ENCODE measurements at places on chromosomes 2 and 18.

DNA sequence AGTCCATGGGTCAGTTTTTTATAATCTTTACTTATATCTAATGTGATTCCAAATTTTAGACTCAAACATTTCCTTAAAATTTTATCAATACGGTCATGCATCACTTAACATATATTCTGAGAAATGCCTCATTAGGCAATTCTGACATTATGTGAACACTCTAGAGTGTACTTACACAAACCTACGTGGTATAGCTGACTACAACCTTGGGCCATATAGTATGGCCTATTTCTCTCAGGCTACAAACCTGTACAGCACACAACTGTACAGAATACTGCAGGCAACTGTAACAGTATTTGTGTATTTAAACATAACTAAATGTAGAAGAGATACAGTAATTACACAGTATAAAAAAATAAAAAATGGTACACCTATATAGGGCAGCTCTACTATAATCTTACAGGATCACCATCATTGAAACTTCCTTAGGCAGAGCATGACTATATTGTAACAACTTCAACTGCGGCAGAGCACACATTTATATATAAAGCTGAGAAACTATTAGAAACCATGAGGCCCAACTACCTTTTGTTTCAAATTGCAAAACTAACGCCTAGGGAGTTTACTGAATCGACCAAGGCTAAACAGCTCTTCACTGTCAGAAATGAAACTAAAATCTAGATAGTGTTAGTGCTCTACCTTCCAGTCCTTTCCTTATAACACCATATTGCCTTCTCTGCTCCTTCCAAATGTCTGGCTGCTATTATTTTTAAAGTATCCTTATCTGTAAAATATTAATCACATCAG lies 6.9 kb downstream of the YES1 start:
- DNase-seq = no peak

- DNase-seq = peak; percentile 88
These were observed 140.5 kb downstream of the ST6GAL2 start for GRCh38 chr2:106745468-106745867.

DNA sequence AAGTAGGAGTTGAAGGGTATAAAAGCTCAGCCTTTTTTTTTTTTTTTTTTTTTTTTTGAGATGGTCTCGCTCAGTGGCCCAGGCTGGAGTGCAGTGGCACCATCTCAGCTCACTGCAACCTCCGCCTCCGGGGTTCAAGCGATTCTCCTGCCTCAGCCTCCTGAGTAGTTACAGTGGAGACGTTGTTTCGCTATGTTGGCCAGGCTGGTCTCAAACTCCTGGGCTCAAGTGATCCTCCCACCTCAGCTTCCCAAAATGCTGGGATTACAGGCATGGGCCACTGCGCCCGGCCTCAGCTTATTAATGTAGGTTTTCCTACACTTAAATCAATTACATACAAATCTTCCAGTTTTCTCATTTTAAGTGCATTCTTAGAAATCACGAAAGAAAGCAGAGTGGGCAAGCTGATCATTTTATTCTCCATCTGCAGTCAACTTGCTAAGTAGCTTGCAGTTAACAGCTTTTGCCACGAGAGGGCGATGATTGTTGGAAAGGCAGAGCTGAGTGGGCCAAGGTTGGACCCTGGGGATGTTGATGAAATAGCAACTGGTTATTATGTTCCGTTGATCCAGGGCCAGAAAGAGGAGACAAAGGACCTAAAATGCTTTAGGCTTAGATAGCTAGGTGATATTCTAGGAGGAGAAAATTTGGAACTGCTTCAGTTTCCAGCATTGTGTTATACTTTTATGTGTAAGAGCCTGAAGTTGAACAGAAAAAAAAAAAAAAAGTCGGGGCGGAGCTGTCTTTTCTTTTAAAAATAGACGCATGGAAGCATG lies 234.4 kb upstream of the EPAS1 start:
- peak; percentile 44 for DNase-seq

GRCh38 chr2:105950521-105951383 lies 206.0 kb downstream of the NCK2 start:
- DNase-seq = no peak

- DNase-seq = no peak
These were observed 15.8 kb upstream of the AAK1 start for GRCh38 chr2:69659349-69659748.

DNA sequence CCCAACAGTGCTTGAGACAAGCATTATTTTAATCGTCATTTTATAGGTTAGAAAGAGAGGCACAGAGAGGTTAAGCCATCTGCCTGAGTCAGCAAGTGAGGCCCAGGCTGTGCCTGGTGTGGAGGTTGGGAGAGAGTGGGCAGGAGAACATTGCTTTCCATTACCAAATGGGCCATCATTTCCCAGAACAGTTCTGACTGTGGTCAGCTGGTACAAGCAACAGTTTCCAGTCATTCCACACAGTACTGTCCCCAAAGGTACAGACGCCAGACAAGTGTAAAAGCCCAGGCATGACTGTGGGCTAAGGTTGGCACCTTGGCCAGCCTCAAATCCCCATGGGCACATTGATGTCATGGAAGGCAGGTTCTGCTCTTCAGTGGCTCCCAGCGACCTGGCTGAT lies 98.2 kb upstream of the LCLAT1 start:
- no peak for DNase-seq

GRCh38 chr2:141020346-141020745 lies 1110.5 kb downstream of the LRP1B start:
- no peak for DNase-seq

DNA sequence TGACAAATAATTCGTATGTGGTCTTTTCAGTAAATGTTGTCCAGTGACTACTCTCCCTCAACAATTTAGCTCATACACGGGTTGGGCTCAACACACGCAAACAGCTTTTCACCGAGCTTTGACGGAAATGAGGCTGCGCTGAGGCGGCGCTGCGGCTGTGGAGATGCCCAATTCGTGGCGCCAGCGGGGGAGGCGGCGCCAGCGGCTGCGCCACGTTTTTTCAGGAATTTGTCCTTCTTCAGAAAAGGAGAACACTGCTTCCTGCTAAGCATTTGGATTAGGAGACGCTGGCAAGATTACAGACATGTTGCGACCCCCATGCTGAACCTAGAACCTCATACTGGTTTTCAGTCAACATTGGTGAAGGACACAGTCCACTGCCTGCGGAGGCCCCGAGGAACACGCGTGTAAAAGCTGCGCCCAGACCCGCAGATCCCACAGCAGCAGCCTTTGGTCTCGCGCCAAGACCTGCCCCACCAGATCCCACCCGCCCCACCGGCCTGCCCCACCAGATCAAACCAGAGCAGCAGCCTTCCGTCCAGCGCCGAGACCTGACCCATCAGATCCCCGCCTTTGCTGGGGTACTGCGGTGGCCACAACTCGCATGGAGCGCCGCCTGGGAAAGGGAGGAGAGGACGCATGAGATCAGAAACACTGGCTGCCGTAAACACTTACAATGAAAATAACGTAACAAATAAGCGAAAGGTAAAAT lies 173.8 kb downstream of the TMEM18 start:
- no peak for DNase-seq

DNA sequence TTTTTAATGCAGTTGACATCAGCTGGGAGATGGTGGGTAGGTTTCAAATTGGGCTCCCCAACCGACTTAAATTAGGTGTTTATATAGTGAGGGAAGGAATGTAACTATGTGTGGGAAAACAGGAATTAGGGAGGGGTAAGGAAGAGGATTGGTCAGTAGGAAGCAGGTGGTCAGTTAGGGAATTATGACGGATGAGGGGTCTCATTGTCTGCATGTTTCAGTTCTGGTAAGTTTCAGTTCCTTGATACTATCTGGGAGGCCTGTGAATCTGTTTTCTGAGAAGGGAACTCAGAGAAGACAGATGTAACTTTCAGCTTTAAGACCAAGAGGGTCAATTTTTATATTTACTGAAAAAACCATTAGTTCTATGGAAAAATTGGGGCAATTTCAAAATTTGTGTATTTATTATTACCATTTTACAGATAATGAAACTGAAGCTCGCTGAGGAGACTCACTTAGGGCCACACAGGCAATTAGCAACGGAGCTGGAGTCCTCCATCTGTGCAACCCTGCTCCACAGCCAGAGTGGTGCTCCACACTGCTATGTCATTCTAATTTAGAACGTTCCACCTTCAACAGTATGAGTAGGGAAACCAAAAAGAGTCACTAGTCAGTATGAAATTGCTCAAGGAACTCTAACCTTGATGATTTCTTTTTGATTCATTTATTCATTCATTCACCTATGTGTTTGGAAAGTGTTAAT lies 36.0 kb upstream of the CCDC195 start:
- no peak for DNase-seq

- no peak for DNase-seq
These were observed 43.5 kb downstream of the DOK6 start for GRCh38 chr18:69444221-69444620.

GRCh38 chr2:6923319-6923718 lies 6.1 kb downstream of the RNF144A start:
- DNase-seq = no peak

DNA sequence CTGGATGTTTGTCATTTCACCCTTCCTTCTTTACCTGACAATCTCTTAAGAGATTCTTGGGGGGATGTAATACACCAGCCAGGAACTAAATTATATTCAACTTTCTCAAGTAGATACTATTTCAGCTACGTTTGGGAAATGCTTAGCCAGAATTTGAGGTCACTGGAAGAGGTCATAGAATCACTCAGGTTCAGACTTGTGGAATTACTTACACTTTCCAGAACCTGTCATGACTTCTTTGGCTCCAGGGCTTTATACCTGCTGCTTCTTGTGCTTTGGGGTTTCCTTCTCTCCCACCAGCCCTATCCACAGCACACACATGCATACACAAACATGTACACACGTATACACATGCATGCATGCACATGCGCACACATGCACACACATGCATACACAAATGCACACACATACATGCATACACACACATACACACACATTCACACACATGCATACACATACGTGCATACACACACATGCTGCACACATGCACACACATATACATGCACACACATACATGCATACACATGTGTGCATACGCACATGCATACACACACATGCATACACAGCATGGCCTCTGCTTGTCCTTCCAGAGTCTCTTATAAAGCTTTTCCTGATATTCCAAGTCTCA lies 23.5 kb upstream of the ANXA4 start:
- DNase-seq = no peak

DNA sequence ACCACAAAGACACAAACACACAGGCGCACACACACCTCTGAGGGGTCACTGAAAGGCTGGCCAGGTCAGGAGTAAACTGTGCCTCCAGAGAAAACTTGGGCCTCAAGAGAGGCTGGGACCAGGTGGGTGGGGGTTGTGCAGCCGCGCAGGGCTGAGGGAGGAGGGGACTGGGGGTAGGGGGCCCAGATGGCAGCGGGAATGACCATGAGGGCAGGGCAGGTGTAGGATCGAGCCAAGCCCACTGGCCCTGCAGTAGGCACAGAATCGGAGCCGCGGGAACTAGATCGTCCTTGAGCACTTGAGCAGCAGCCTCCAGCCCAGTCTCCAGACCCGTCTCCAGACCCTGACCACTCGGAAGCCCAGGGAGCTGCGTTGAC lies 36.8 kb downstream of the ANKMY1 start:
- DNase-seq = no peak

DNA sequence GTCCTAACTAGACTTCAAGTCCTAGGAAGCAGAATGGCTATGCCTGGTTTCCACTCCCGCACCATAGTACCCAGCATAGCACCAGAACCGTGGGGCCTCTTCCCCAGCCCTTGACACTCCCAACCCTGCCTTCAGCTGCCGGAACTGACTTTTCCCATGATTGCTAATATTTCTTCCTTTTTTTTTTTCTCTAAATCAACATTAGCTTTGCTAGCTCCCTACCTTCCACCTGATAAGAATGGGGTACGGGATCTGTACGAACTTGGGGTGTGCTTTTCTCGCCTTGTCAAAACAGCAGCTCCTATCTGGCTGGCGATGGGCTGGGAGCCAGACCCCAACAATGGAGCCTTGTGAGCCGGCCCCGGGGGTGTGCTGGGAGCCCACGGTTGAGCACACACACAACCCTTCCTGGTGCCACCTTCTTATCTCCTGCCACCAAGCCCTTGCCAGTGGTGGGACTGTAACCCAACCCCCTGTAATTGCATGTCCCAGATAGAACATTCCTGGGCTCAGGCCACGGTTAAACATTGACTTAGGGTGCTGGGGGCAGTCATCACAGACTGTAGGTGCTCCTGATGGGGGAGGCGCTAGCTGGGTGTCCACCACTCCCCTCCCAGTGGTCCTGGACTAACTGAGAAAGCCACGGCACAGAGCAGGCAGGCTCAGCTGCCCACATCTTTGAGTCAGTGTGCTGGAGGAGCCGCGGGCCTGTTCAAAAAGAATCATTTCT lies 213.0 kb upstream of the HAAO start:
- DNase-seq = no peak

- DNase-seq = no peak
These were observed 212.7 kb downstream of the HNMT start for GRCh38 chr2:138176862-138177439.

DNA sequence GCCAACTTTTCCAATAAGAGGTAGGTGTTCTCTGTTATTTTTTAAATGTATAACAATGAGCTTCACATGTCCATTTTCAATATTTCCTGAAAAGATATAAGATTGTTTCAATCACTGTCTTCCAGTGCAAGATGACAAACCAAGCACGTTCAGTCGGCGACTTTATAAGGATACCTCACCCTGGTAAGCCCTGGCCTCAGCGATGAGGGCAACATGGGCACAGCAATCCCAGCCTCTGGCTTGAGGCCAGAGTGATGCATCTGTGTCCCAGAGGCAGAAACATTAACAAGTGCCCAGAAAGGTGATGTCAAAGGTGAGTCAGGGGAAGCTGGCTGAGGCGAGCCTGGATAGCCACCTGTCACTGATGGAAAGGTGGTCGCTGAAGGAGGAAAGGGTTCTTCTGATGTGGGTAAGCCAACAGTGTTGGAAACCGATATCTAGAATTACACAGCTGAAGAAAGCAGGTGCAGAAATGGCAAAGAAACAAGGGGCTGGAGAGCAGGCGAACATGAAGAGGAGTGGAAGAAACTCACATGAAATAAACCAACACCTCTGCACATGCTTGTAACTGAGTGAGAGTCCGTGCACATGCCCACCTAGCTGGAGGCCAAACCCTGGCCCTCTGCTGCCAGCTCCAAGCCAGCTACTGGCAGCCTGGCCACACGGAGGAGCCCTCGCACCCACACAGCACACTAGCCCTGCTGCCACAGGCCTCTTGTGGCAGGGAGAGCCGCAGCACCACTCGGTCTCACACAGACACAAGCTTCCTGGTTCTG lies 65.5 kb downstream of the FBXO15 start:
- peak; percentile 73 for DNase-seq

DNA sequence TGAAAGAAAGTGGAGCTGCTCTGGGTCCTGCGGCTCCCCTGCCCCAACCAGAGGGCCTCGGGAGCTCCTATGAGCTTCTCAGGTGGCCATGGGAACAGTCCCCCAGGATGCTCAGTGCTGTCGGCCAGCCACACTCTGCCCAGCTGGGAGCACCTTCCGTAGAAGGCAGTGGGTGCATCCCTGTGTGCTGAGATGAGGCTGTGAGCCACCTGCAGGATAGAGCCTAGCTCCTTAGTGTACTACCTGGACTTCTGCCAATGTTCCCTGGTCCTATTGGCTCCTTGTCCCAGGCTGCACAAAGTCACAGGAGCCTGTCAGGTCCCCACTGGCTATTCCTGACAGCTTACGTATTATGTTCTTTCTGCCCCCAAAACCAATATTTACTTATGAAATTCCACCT lies 16.1 kb downstream of the PRELID3A start:
- peak; percentile 49 for DNase-seq

Measured in SHP77 (cell line).